ENCODE measurements at places on chromosomes 1 and 21. TPM values are rescaled to one million over a fixed set of nuclear protein-coding genes. Genes with fewer than 3 reads are reported as not detected.

Gene CNTN2
- not detected for polyA plus RNA-seq

Gene HSD3B2
- 0.04 TPM for polyA plus RNA-seq

Gene SON
- polyA plus RNA-seq = 61.3 TPM

Gene ACADM
- 43.7 TPM for polyA plus RNA-seq

Gene SLC41A1
- polyA plus RNA-seq = 4.2 TPM

Gene CAPN8
- 0.25 TPM for polyA plus RNA-seq

Gene SH2D1B
- polyA plus RNA-seq = not detected

Gene TMEM82
- polyA plus RNA-seq = 0.40 TPM

Gene ZNF644
- 17.7 TPM for polyA plus RNA-seq

Gene PAPPA2
- 0.01 TPM for polyA plus RNA-seq

Gene LPAR3
- not detected for polyA plus RNA-seq

Gene SHE
- polyA plus RNA-seq = not detected

Gene CHD5
- polyA plus RNA-seq = 0.09 TPM

Gene PARP1
- 49.0 TPM for polyA plus RNA-seq

Gene SEMA4A
- polyA plus RNA-seq = 0.14 TPM

Gene WNT3A
- polyA plus RNA-seq = not detected

Gene PTPRU
- 27.8 TPM for polyA plus RNA-seq

Gene IGFN1
- 0.22 TPM for polyA plus RNA-seq

Gene NMNAT2
- polyA plus RNA-seq = not detected

Gene PTGFR
- not detected for polyA plus RNA-seq

Gene NRDC
- 64.9 TPM for polyA plus RNA-seq

Gene DNAI4
- 0.08 TPM for polyA plus RNA-seq

Gene RHD
- 0.09 TPM for polyA plus RNA-seq

Gene EDN2
- polyA plus RNA-seq = not detected

Gene KRTAP21-2
- not detected for polyA plus RNA-seq

Gene KLHDC9
- 2.9 TPM for polyA plus RNA-seq

Gene PRR9
- polyA plus RNA-seq = not detected

Gene NBL1
- polyA plus RNA-seq = 17.5 TPM

Gene OR2T10
- not detected for polyA plus RNA-seq

Gene CHODL
- not detected for polyA plus RNA-seq

Gene NIPAL3
- 8.6 TPM for polyA plus RNA-seq

Gene ITLN1
- polyA plus RNA-seq = not detected
